ENCODE measurements at places on chromosomes 7 and 10.
A peak's percentile ranks its signal among the peaks of the same experiment; 100 is the strongest.

- DNase-seq = no peak
These were observed 11.7 kb upstream of the WAPL start for GRCh38 chr10:86533328-86533727.

DNA sequence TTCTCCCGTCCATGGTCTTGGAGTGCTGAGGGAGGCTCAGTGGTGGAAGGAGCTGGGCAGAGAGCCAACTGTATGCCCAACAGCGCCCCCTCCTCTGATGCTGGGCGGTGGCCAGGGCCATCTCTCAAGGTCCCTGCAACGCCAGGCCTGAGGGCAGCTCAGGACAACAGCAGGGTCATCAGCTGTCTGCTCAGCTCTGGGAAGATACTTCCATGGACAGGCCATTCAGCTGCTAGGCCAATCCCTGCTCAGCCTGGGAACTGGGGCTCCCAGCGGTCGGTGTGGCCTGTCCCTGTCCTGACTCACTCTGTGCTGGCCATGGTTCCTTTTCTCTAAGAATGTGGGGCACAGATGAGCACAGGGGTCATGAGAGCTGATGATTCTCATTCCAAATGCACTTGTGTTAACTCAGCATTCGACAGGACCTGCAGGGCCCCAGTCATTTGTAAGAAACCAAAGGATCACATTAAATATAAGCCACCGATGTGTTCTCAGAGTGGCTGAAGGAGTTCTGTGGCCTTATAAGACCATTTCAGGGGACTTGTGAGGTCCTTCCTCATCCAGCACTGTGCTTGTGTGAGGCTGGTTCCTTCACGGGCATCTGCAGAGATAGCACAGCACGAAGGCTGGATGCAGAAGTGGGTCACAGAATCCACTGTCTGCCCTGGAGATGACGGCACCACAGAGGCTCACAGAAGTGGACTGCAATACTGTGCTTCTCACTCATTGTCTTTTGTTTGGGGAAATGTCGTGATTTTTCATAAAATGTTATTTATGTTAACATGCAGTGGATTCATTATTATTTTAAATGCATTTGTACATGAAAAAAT lies 73.0 kb downstream of the ADCY1 start:
- no peak for DNase-seq

DNA sequence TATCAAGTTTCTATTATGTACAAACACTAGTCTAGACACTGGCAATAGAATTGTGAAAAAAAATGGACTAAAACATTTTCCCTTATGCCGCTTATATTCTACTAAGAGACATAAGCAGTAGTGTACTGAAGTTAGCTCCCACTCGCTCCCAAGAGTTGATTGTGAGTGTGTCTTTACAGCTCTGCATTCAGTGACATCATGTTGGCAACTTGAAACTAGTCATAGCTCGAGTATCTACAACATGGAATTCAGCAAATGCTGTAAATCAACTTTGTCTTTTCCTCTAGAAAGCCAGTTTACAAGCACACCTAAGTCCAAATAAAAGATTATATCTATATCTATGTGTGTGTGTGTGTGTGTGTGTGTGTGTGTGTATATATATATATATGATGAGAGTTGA lies 58.8 kb upstream of the MAGI2 start:
- DNase-seq = no peak

- peak; percentile 69 for DNase-seq
These were observed 8.3 kb upstream of the LRRC4 start for GRCh38 chr7:128039544-128039953.

- DNase-seq = no peak
These were observed 34.6 kb downstream of the AGK start for GRCh38 chr7:141585592-141586510.

DNA sequence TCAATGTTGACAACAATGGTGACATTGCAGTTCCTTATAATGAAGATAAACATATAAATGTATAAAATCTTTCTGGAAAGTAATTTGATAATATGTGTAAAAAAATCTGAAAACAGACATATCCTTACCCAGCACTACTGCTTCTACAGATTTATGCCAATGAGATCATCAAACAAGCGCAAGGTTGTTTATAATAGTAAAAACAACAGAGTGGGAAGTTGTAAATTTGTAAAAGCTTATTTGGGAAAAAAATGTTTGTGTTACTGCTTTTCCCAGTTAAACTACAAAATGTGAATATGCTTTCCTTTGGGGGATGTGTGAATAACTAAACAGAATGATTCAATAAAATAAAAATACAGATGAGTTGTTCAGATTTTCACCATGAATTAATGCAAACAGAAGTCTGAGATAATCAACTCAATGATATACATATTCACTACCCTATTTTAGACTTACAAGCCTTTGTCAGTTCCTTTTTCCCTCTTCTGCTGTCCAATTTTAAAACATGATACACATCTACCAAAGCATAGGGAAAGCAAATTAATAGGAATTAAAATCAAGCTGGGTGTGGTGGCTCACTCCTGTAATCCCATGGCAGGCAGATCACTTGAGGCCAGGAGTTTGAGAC lies 82.1 kb downstream of the USP6NL start:
- no peak for DNase-seq

- peak; percentile 62 for DNase-seq
These were observed 92.5 kb upstream of the IKZF1 start for GRCh38 chr7:50212016-50212325.

DNA sequence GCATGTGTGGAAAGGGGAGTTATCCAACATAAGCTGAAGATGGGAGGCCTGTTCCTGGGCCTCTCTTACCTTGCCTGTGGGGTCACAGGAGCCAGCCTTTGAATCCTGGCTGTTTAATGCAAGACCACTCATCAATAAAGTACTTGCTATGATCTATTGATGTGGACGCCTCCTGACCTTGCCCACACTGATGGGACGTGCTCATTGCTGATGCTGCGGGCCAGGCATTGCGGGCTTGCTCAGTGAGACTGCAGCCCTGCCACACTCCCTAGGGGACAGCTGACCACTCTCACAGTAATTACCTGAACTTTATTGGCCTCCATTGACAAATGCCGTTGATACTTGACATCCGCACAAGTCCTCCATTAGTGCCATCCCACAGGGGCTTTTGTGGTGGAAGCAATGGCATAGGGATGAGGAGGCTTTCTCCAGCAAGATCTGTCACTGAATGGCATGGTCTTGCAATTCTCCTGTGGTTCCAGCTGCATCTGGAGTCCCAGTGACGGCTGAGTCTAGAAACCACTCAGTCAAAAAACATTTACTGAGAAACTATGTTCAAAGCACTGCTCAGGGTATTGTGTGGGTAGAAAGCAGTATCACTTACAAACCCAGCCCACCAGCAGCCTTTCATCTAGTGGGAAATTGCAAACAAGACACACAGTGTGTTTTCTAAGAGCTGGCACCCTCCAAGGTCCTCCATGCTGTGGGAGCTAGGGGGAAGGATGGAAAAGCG lies 135.1 kb upstream of the YAE1 start:
- no peak for DNase-seq

GRCh38 chr10:86447432-86447831 lies 74.2 kb downstream of the WAPL start:
- DNase-seq = no peak

- no peak for DNase-seq
These were observed 12.9 kb upstream of the SNX10 start for GRCh38 chr7:26278770-26279169.

- DNase-seq = no peak
These were observed 24.9 kb downstream of the CALML3 start for GRCh38 chr10:5549462-5550249.

GRCh38 chr7:135262623-135263320 lies 29.1 kb downstream of the STRA8 start:
- no peak for DNase-seq

GRCh38 chr7:101939136-101939695 lies 121.8 kb downstream of the CUX1 start:
- no peak for DNase-seq

GRCh38 chr7:131354390-131354789 lies 26.7 kb downstream of the MKLN1 start:
- no peak for DNase-seq

DNA sequence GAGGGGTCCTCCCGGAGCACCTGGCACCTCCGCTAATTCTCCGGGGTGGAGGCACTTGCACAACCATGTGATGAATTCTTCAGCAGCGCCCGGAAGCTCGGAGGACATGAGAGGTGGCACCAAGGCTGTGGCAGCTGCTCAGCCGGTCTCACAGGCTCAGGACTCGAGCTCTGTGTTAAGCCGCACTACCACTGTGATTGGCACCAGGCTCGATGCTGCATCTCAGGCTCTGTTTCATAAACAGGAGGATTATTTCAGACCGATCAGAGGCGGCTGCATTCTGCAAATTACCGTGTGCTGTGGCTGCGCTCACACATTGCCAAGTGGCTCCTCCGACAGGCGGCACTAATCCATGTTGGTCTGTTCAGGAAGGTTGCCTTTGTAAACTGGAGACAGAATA lies 495.2 kb downstream of the DNAJB6 start:
- no peak for DNase-seq

DNA sequence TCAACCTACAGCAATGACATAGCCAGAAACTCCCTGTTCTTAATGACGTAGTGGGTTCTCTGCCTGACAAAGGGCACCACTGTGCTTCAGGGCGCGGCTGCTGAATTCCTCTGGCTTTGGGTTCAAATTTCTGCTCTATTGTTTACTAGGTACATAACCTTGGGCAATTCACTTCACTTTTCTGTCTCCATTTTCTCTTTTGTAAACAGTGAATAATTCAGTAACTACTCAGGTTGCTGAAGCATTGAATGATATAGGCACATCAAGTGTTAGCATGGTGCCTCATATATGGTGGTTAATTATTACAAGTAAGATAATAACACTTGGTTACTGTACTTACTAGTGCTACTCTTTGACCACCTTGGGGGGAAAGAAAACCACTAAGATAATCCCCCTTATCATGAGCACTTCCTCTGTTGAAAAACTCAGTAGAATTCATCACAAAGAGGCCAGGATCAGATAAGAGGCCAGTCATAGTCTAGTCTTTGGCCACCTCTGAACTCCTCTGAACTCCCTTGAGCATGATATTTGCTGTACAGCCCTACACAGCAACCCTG lies 92.0 kb upstream of the AHR start:
- DNase-seq = peak; percentile 7

DNA sequence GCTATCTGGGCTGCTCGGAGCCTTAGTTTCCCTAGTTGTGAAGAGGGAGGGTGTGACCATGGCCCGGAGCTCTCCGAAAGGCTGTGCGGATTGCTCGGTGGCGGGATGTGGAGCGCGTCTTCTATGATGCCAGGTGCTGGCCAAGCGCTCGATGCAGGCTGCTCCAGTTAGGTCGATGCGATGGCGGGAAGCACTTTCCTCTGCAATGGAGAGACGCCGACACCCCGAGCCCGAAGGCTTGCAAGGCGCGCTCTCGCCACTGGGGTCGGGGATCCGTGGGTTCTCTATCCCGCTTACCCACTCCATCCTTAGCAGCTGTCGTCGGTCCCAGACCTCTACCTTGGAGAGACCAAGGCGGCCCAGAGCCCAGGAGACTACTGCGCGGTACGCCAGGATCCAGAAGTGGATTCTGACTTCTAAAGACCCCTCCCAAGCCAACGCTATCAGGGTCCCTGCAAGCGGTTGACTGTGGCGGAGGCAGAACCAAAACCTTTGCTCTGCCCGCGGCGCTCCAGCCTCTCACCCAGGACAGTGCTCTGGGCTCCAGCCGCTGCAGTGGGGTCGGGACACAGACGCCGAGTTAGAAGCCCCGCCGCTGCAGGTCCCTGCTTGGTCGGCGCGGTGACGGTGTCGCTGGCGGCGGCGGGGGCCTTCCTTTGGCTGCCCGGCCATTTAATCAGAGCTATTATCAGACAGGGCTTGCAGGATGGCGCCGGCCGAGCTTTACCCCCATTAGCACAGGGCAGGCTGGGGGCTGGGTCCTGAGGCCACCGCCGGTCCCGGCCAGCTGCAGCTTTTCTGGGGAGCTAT lies 7.8 kb upstream of the TBX20 start:
- DNase-seq = no peak

DNA sequence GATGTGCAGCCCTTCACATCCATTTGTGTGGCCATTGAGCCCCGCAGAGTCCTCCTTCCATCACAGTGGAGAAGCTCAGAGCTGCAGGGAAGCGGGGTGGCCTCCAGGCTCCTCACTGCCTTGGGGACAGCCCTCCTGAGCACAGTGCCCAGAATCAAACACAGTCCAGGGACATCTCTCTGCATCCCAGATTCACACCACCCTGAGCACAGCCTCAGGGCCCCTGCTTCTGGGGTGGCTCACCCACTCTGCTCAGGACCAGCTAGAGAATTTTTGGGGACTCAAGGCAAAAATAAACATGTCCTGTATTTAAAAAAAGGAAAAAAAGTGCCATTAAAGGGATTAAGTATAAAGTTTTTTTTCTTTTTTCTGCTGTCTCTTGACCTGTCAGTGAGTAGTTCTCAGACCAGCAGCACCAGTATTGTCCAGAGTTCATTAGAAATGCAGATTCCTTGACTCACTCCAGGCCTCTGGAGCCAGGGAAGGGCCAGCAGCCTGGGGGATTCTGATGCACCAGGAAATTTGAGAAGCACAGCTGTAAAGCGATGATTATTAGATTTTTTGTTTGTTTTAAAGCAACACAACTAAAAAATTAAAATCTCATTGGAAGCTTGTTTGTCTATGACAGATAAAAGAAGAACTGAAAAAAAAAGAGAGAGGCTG lies 61.6 kb downstream of the ARHGAP22 start:
- no peak for DNase-seq

DNA sequence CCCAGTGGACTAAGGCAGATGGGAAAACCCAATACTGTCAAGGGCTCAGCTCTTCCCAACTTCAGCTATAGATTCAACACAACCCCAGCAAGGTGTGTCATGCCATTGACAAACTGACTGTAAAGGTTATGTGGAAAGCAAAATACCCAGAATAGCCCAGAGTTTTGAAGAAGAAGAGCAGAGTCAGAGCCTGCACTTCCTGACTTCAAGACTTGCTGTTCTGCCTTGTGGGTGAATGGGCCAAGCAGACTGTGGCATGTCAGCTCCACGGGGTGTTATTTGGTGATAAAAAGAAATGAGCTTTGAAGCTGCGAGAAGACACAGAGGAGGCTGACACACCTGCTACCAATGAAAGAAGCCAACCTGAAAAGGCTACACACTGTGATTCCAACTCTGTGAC lies 89.7 kb downstream of the NKX6-2 start:
- no peak for DNase-seq

DNA sequence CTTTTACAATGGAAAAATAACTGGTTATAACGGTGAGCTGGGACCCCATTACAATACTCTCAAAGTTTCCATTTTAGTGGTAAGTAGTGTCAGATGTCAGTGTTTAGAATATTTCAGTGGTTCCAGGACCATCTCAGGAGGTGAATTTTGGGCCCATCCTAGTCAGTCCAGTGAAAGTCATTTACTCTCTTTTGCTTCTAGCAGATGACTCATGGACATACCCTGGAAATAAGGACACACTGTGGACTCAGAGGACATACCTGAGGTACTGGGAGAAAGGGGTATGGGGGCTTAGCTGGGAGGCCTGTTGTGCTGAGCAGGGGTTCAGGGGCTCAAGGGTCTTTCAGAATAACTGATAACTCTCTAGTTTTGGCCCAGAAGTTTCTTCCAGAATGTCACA lies 618 bp upstream of the GIMAP4 start:
- DNase-seq = no peak

DNA sequence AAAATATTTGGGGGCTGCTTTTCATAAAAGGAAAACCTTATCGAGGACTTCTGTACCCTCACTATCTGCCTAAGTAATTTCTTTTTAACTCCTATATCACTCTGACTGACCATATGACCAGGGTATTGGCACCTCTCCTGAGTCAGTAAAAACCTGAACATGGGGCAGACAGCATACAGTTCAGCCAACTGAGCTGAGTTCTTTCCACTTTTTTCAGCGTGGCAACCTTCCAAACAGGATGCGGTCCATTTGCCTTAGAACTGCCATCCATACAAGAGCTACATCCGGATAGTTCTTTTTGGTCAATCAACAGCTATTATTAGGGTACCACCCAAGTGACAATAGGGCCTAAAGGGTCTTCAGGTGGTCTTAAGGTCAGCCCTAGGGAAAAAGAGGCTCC lies 122.6 kb downstream of the MARCHF5 start:
- no peak for DNase-seq
